ENCODE measurements at places on chromosomes 6 and 20.
A peak's percentile ranks its signal among the peaks of the same experiment; 100 is the strongest.

GRCh38 chr6:3102875-3103274 is 15.6 kb upstream of the BPHL start:
- no peak for DNase-seq

GRCh38 chr20:44488551-44488950 is 12.9 kb downstream of the TTPAL start:
- DNase-seq: no peak

DNA sequence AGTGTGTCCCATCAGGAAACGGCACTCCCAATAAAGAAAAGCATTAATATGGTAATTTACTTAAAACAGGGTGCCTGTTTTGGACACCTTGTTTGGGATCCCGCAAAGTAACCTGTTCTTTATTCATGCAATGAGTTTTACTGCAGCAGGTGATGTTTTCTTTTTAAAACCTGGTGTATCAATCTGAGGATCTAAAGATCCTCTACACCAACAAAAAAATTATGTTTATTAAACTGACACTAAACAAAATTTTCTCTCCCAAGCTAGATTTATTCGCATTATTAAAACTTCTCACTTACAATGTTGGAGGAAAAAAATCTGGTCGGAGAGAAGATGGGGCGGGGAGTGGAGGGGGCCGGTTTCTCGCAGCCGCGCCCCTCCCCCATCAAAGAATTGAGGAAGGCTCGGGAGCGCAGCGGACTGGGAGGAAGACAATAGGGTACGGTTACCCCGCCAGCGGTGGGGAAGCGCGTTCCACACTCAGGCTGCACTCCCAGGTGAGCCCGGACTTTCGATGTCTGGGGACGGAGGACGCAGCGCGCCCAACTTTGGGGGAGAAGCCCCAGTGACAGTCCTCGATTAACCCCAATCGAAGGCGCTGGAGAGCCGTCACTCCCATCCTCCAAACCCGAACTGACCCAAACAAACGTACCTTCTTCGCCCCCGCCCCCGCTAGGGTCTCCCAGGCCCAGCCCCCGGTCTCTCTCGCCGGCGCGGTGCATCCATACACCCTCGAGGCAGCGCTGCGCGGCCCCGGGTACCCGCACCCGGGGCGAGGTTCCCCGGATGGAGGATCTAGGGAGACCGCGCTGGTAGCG is 1.3 kb downstream of the CD24 start:
- DNase-seq: no peak

GRCh38 chr20:37341632-37342031 is 4.3 kb upstream of the SRC start:
- no peak for DNase-seq

- DNase-seq: no peak
Measured at GRCh38 chr20:13874394-13875157, 89.7 kb downstream of the NDUFAF5 start.

DNA sequence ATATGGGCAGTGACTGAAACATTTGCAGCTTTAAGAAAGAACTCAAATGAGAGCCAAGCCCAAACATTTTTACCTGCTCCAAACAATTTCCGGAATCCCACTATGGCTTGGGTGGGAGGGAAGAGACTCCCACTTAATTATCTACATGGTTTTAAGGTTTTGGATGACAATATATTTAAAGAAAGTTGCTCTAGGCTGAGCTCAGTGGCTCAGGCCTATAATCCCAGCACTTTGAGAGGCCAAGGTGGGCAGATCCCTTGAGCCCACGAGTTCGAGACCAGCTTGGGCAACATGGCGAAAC is 9.5 kb upstream of the AKAP12 start:
- DNase-seq: no peak

GRCh38 chr6:39801456-39802251 is 9.5 kb downstream of the DAAM2 start:
- no peak for DNase-seq

GRCh38 chr20:13166011-13166410 is 55.1 kb upstream of the ISM1 start:
- no peak for DNase-seq

GRCh38 chr6:143697076-143697800 is 19.5 kb downstream of the PHACTR2 start:
- no peak for DNase-seq

DNA sequence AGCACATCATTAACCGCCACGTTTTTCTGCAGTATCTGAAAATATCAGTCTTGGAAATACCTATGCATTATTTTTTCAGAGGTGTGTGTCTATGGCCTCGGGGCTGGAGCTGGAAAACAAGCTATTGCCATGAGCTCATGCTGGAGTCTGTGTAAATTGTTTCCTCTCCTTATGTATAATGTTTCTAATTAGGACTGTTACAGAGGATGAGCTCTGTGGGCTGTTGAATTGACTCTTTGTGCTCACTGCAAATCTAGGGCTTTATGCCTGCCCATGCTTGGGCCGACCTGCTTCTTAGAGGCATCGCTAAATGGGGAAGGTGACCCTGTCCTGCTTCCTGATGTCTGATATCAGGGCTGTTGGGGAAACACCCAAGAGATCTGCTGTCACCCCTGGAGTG is 80.8 kb upstream of the SLC22A16 start:
- DNase-seq: no peak

DNA sequence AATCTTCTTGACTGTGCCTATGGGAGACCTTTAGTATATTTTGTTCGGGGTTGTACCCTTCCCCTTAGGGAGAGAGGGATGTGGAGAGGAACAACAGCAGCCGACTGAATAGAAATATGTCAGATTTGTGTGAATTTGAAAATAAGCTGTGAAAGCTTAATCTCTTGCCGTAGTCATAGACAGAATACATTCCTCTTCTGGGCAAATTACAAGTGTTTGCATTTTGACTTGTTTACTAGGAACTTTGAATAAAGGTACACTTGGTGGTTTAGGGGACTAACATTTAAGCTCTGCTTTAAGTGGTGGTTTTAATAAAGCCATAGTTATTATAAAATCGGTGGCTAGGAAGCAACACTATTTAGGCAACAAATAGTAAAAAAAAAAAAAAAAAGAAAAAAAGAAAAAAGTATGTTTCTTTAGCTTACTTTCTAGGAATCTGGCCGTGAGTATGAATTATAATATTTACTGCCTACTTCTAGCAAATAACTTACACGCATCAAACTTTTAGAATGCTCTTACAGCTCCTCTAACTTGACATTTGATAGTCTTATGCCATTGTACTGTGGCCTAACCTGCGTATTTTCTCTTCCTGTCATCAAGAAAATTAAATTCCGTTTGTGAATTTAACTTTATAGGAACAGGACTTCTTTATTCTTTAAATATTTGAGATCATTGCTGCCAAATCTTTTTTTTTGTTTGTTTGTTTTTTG is 65.1 kb downstream of the ZBTB2 start:
- no peak for DNase-seq

DNA sequence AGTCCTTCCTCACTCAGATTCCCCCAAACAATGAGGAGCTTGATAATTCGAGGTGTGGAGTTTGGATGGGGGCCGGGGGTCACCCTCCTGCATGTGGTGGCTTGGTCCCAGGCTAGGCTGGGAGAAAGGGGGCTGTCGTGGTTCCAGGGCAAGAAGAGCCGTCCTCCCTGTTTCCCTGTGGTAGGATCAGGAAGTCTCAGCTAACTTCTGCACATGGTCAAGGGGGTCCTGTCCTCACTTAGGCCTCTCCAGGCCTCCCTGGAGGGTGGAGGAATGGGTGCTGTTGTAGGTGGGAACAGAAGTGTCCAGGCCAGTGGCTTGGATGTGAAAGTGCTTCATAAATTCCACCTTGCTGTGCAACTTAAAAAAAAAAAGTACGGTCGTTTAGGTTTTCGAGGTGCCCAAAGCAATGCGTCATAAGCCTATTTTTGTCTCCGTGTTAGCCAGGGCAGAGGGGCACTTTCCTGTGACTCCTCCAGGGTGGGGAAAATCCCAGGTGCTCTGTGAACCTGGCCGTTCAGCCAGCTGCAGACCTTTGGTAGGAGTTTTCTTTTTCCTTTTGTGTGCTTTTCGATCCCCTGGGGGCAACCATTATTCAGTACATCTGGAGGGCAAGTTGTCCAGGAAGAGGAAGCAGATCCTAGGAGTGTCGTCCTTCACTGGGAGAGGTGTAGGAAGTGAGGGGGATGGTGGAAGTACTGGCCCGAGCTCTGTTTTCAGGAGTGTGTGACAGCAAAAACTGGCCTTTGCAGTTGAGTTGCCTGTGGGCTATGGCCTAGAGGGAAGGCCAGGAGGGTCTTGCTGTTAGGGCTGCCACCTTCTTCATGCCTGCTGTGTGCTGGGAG is 9.6 kb downstream of the IGF2R start:
- no peak for DNase-seq

- no peak for DNase-seq
Measured at GRCh38 chr6:4437342-4437741, 302.0 kb upstream of the ECI2 start.

- DNase-seq: no peak
Measured at GRCh38 chr20:62246872-62247652, 8.7 kb downstream of the OSBPL2 start.

DNA sequence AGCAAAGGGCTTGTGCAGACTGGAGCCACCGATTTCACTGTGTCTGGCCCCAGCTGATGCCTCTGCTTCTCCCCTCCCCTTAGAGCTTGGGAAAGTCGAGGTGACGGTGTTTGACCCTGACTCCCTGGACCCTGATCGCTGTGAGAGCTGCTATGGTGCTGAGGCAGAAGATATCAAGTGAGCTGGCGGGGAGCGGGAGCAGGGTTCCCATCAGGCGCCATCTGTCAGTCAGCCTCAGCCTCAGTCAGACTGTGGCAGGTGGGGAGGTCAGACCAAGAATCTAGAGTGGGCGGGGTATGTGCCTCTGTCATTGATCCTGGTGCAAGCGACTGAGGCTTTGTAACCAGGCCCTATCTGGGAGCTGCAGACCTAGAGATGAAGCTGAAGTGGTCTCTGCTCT is 5.5 kb downstream of the ERGIC3 start:
- no peak for DNase-seq

GRCh38 chr6:42230345-42231321 is 13.0 kb upstream of the MRPS10 start:
- no peak for DNase-seq

DNA sequence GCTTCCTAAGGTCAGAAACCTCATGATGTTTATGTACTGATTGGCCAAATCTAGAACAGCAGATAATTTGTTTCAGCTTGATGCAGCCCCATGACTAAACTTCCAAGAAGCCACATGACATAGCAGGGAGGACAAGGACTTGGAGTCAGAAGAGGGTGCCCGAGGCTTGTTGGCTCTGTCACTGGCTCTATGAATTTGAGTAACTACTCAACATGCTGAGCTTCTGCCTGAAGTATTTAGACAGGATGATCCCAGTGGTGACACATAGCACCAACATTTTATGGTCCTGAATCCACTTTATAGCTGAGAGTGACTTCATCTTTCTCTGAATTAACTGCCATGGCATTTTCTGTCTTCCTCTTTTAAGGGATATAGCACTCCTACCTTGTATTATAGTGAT is 13.5 kb upstream of the TBX18 start:
- DNase-seq: no peak

DNA sequence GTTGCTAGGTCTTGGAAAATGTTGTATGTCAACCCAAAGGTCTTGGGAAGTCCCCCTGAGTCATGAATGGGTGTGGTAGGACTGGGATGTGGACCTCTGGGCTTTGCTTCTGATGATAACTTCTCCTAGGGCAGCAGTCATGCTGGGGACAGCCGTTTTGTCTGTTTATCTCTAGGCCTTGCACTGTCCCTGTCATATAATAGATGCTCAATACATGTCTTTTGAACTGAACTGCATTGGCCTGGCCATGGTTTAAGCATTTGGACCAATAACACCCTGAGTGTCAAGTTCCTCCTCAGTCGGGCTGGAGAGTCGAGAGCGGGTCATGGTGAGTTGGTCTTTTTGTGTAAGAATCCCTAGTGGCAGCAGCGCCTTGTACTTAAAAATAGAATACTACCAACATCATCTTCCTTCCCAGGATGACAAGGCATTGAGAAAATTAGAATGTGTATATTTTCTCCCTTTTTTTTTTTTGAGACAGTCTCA is 43.1 kb downstream of the E2F3 start:
- DNase-seq: no peak

GRCh38 chr6:148682990-148683389 is 63.8 kb upstream of the UST start:
- no peak for DNase-seq

DNA sequence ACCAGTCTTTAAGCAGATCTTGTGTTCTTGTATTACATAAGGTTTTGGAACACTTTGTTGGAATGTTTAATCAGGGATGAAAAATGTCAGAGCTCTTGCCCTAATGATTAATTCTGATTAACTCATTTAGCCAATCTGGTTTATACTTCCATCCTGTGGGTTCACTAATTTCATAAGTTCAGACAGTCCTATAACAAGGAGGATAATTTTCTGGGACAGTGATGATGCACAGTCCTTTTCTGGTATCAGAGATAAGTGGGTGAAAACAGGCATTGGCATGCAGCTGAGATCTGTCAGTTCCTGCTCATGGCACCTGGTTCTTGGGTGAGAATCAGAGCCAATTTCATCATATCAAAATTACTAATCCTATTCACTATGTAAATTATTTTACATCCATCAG is 125.0 kb upstream of the LAMA2 start:
- DNase-seq: no peak

GRCh38 chr6:126721581-126722160 is 381.8 kb downstream of the CENPW start:
- DNase-seq: no peak

GRCh38 chr6:110399219-110400071 is 15.9 kb downstream of the DDO start:
- DNase-seq: no peak

DNA sequence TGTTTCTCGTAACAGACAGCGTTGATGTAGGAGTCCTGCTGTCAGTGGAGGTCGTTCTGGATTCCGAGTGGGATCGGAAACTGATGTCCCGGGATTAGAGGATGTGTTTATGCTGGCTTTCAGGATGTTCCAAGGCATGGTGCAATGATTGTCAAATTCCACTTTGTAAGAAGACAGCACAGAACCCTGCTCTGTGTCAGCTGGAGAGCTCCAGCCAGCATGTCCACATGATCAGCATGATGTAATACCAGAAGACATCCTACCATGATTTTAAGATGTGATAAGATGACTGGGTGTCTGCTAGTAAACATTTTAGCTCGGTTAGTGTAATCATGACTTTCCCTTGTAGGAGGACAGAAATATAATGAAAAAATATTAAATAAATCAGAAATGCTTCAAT is 20.3 kb downstream of the ENPP1 start:
- DNase-seq: no peak

DNA sequence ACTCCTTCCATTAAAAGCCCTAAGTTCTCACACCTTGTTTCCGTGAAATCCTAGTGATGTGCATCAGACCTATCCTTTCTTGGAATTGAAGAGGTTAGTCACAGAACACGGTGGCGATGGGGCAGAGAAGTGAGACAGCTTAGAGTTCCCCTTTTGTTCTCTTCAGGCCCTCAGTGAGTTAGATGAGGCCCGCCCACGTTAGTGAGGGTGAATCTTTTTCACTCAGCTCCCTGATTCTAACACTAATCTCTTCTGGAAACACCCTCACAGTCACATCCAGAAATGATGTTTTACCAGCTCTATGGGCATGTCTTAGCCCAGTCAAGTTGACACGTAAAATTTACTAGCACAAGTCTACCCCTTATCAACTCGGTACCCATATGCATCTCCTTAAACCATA is 172.7 kb upstream of the NOX3 start:
- peak; percentile 2 for DNase-seq

GRCh38 chr20:14401479-14402138 is 64.2 kb upstream of the FLRT3 start:
- no peak for DNase-seq

- DNase-seq: no peak
Measured at GRCh38 chr20:35515949-35516645, 13.4 kb downstream of the C20orf173 start.
